ENCODE measurements at places on chromosomes 3 and 15.

GRCh38 chr15:53862386-53862785 lies 102.9 kb upstream of the WDR72 start:
- DNase-seq = no peak

DNA sequence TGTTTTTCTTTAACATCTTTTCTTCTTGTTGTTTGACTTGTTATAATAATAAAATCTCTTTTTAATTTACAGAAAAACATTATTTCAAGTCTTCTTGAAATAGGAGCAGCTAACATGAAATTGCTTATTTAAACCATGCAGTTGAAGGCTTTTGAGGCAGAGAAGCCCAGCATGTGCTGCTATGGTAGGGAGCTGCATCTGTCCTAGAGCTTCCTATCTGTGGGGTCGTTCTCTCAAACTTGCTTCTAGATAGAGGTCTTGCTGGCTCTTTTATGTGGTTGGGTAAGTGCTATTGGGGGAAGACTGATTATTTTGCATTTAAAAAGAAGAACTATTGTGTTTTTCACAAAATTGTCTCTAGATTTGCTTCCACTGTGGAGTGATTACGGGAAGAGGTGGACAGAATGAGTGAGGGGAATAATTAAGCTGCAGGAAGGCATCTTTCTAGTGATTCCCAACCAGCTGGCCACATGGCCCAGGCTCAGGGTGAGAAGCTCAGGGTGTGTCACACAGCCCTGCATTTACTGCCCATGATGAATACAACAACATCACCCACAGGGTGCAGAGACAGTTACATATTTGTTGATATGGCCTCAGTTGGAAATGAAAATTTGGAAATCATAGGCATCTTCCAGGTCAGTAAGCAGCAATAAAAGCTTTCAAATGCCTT lies 98.7 kb downstream of the CHST2 start:
- DNase-seq = no peak

GRCh38 chr3:11212784-11213183 lies 58.5 kb downstream of the HRH1 start:
- no peak for DNase-seq

- DNase-seq = no peak
Measured at GRCh38 chr3:177145954-177146353, 51.3 kb downstream of the TBL1XR1 start.

GRCh38 chr3:159732172-159733111 lies 256.2 kb upstream of the IL12A start:
- DNase-seq = no peak

GRCh38 chr15:72784456-72784876 lies 908 bp upstream of the ADPGK start:
- no peak for DNase-seq

DNA sequence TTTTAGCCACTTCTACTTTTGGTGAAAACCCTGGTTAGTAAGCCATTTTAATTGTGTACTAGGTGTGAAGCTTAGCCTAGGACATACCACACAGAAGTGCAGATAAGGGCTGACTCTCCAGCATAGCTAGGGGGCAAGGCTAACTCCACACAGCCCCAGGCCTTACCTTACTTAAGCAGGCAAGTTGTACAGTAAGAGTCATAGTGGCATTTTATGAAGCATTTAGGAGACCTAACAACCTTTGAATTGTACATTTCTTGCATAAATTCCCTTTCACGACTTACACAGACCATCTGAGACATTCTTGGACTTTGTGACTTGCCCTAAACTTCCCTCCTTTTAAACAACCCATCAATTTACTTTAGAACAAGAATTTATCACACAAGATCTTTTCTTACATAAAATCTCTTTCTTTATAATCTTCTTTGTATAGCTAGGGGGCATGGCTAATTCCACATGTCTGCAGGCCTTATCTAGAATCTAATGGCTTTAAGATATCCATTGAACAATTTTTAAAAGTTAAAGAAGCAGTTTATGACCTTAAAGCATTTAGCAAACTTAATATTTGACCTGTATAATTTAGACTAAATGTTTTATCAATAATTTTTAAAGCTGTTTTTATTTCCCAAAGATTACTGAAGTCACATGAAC lies 18.7 kb upstream of the SKIL start:
- no peak for DNase-seq

DNA sequence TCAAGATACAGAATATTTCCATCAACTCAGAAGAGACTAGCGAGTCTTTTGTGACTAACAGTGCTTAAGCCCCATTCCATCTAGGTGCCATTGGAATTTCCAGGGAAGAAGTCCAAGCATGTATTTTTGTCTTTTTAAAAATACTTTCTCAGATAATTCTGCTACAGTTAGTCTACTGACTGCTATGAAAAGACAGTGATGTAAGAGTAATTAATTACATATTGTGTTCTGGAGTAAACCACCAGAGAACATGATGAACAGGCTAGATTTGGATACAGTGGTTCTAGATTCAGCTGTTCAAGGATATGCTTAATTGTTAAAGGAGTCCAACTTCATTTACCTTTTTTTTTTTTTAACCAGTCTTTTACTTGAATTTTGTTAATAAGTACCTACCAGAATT lies 34.8 kb upstream of the PAK6 start:
- DNase-seq = no peak

DNA sequence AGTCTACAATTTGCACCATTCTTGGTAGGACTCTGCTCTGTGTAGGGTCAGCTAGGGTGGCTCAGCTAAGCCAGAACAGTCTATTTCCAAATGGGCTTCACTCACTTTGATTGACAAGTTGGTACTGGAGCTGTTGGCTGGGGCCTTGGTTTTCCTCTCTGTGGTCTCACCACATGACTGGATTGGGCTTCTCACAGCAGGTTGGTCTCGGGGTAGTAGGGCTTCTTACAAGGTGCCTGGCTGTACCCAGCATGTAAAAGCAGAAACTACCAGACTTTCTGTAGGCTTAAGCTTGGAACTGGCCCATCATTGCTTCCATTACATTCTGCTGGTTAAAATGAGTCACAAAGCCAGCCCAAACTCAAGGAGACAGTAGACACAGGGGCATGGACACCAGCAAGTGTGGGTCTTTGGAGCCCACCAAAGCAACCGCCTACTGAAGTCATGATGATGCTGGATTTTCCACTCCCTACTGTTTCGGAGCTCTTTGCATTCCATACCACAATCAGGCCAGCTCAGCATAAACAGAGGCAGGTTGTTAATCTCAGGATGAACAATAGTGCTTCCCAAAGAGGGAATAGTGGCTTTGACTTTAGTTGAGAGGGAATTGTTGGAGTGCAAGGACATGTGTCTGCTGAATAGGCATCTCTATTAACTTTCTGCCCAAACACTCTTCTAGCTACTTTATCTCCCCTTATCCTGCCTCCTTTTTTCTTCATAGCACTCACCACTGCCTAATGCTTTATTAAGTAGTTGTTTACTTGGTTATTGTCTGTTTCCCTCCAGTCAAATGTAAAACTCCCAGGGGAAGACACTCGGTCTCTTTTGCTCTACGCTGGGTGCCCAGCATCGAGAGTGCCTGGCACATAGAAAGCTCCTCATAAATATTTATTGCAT lies 78.0 kb upstream of the RARB start:
- no peak for DNase-seq

DNA sequence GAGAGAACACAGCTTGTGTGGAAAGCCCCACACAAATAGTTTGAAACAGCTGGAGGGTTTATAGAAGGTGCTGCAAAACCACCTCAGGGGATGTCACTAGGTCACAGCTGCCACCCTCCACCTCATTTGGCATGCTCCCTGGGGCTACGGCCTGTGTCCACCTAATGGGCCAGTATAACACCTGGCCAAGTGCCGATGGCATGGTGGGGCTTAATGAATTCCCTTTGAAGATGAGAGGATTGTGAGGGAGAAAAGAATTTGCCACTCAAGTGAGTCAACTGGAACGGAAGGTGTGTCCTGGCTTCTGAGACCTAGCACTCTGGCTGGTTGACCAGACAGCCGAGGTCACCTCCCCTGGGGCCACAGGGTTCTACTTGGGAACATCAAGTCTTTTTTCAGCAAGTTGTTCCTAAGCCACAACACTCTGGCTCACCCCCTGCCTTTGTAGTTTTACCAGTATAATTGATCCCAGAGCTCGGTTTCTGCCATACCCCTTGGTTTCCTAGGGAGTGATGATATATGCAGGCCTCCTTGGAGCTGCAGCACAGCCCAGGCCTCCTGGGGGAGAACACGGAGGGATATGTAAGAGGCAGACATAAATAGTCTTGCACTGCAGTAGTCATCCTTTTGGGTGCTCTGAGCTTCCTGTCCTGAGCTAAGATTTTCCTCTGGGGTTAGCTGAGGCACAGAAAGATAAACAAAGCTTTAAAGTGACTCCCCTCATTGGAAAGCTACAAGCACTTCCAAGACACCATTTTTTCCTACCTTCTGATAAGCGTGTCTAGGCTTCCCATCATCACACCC lies 178.2 kb upstream of the LPP start:
- no peak for DNase-seq

- DNase-seq = no peak
Measured at GRCh38 chr3:139524841-139525636, 14.5 kb downstream of the RBP1 start.

GRCh38 chr15:67765701-67766100 lies 59.6 kb upstream of the SKOR1 start:
- DNase-seq = no peak
